Stimulated activated CD4-positive, alpha-beta T cell treated with anti-CD3 and anti-CD28 coated beads, Interleukin-4, amount 100 ng/mL, for 48 hours (primary cell): ENCODE measurements at places on chromosomes 5 and 9.

DNA sequence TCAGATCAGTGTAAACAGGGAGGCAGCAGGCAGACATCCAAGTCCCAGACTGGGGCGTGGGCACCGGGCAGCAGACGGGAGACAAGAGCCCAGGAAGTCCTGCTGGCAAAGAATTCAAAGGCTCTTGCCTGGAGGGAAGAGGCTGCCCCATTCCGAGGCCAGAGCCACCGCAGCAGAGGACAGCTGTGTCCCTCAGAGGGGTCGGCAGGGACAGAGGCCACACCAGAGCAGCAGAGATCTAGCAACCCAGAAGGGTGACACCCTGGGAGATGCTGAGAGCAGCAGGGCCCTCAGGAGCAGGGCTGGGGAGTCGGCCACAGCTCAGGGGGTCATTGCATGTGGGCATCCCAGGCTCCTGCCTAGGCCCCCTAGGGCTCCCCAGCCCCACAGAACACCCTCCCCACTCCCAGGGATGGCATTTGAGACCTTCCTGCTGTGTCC lies 29.1 kb downstream of the ADAMTS2 start:
- DNase-seq: no peak

GRCh38 chr5:165996201-165996875 lies 2295.1 kb upstream of the WWC1 start:
- no peak for DNase-seq

- no peak for DNase-seq
Measured at GRCh38 chr5:149729150-149729549, 960 bp upstream of the PPARGC1B start.

- DNase-seq: no peak
Measured at GRCh38 chr9:108058135-108058814, 568.7 kb upstream of the KLF4 start.

DNA sequence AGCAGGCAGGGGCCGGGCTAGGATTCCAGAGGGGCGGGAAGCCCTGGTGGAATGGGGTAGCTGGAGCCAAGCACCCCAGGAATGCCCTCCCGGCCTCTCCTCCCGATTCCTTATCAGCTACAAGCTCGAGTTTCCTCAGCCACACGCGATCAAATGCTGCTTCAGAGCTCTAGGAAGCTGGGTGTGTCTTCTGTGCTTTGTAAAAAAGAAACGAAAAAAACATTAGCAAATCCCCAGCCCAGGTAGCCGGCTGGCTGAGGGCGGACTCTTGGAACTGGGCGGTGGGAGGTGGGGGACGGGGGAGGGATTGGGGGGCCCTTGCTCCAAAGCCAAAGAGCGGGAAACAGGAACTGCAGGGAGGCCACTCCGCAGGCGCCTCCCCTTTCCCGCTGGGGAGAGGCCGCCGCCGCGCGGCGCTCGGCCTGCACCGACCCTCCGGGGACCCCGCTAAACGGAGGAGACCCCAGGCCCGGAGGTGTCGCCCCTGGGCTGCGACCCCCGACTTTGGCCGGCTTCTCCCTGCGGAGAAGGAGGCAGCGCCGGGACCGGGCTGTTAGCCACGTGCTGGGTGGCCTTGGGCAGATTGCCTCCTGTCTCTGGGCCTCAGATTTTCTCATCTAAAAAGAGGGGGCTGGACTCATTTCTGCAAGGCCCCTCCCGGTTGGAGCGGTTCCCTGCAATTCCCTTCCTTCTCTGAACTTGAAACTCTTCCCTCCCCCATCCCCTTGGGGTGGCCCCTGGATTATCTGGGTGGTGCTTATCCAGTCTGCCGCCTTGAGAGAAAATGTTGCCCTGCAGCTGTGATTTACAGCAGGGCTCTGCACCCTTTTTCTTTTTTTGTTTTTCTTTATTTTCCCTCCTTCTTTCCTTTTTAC lies 40.9 kb upstream of the FABP6 start:
- DNase-seq: no peak

- DNase-seq: no peak
Measured at GRCh38 chr5:127192836-127193338, 97.7 kb upstream of the MEGF10 start.

- no peak for DNase-seq
Measured at GRCh38 chr9:124298646-124299235, 41.0 kb downstream of the NEK6 start.

DNA sequence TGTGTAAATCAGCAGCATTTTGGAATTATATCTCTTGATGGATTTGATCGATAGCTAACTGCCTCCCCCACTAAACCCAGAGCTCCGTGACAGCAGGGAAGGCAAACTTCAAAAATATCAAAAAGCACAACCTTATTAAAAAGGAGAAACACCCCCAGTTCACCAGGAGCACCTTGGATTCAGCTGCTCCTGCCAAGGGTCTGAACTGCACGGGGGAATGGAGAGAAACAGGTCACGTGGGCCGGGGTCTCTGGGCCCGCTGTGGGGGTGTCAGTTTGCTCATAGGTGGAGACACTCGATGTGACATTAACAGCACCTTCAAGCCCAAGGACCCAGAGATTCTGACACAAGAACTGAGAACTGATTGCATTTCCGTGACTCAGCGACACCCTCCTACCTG lies 1.1 kb upstream of the SLC34A1 start:
- DNase-seq: no peak

- no peak for DNase-seq
Measured at GRCh38 chr5:139678751-139679750, 30.9 kb downstream of the CXXC5 start.

DNA sequence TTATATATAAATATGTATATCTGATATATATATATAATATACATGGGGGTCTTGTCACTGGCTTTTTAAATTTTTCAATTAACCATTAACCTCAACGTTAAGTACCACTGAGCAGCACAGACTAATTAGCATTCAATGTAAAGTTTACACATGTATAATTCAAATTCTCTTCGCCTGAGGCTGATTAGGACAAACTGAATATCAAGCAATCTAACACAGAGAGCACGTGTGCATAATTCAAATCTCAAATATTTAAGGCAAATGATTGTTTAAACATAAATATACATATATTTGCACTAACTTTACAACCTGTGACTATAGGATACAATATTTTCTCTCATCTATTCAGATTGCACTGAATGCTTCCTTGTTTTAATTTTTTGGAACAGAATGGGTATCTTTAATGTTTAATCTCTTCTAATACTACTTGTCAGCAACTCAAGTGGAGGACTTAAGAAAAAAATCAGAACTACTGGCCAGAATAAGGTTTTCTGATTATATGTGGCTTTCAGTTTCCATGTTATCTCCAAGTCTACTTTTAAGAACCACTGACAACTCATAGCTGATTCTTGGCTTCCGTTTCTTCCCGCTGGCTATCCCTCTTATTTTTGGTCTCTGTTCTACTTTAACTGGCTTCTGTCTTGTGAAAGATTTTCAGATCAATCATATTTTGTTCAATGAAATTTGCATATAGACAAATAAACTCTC lies 204.8 kb downstream of the MLLT3 start:
- DNase-seq: no peak

DNA sequence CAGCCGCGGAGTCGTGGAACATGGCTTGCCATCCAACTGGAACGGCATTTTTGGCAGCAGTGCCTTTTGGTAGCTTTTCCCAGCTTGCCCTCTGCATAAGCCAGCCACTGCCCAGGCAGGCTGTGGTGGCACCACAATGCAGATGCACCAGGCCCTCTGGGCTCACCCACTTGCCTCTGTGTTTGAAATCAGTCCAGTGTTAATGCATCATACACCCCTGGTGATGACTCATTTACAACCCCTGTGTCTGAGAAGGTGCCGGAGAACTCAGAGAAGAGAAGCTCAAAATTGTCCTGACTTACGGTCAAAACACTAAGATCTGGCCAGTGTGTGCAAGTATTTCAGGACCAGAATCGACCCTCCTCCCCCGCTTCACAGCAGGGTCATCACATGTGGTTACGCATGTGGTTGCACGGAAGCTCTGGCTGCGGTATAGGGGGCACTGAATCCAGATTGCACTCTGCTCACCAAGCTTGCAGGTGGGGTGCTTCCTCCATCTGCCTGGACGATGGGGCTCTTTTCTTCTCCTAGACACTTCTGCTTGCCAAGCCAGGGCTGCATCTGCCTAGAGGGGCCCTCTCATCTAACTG lies 66.5 kb upstream of the SMIM15 start:
- DNase-seq: no peak

DNA sequence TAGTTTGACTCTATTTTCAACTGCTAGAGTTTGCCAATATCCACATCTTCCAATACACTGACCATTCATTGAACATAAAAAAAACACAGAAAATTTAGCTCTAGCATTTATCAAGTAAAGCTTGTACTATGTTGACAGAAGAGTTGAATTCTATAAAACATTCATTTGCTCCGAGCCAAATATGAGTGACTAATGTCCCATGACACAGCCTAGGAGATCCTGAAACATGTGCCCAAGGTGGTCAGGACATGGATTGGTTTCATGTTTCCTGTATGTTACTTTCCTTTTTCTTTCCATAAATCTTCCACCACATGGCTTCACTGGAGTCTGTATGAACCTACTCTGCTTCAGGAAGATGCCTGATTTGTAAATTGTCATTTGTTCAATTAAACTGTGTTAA lies 122.4 kb upstream of the PRDM9 start:
- DNase-seq: no peak

DNA sequence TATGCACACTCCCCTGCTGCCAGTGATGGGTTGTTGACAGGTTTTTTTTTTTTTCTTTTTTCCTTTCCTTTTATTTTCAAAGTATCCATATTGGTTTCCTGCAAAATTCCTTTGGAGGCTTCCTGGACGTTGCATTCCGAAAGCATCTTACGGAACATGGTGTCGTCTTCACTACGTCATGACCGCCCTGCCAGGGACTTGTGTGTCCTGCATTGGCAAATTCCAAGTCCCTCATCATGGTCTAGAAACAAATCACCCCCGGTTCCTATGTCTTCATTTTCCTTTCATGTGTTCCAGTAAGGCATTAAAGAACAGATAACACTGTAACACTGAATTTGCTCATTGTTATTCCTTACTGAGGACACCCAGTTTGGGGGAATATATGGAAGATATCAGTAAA lies 35.0 kb upstream of the ADAMTSL1 start:
- DNase-seq: no peak

- no peak for DNase-seq
Measured at GRCh38 chr9:116100711-116101121, 52.9 kb upstream of the PAPPA start.

- DNase-seq: no peak
Measured at GRCh38 chr9:135968601-135969000, 7.4 kb upstream of the UBAC1 start.

DNA sequence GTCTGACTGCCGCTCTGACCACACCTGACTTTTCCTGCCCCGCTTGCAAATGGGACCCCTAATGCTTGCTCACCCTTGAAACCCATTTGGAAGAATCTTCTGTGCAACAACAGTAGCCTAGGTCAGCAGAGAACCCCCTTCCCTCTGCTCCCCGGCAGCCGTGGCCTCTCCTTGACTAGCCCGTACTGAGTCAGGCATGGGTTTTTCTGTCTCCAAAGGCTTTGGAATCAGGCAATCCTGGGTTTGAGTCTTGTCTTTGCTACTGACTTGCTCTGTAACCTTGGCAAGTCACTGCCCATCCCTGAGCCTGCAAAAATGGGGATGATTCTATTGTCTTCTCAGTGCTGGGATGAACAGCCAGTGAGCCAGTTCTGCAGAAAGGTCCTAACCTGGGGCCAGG lies 135.4 kb downstream of the RGS3 start:
- no peak for DNase-seq

GRCh38 chr5:79736528-79737514 lies 47.2 kb downstream of the CMYA5 start:
- no peak for DNase-seq

- DNase-seq: no peak
Measured at GRCh38 chr9:134219646-134220060, 55.3 kb upstream of the RNU6ATAC start.

GRCh38 chr9:4080921-4081895 lies 218.7 kb downstream of the GLIS3 start:
- DNase-seq: no peak

- no peak for DNase-seq
Measured at GRCh38 chr9:107584944-107585343, 95.4 kb upstream of the KLF4 start.

- peak; percentile 11 for DNase-seq
Measured at GRCh38 chr5:140926443-140927227, 536 bp downstream of the PCDHAC1 start.
